ENCODE measurements at places on chromosomes 6 and 20.

GRCh38 chr6:11748591-11749210 lies 29.9 kb downstream of the ADTRP start:
- DNase-seq: no peak

GRCh38 chr20:18685406-18685805 lies 97.6 kb downstream of the DTD1 start:
- DNase-seq: no peak

- DNase-seq: no peak
These were observed 480.2 kb upstream of the CHD6 start for GRCh38 chr20:42098418-42098817.

- DNase-seq: no peak
These were observed 55.2 kb upstream of the RREB1 start for GRCh38 chr6:7052443-7053011.

GRCh38 chr6:155183095-155183494 lies 80.7 kb upstream of the CLDN20 start:
- no peak for DNase-seq

GRCh38 chr6:6586671-6587526 lies 1.6 kb upstream of the LY86 start:
- no peak for DNase-seq

GRCh38 chr6:4973982-4974745 lies 29.7 kb downstream of the RPP40 start:
- no peak for DNase-seq

DNA sequence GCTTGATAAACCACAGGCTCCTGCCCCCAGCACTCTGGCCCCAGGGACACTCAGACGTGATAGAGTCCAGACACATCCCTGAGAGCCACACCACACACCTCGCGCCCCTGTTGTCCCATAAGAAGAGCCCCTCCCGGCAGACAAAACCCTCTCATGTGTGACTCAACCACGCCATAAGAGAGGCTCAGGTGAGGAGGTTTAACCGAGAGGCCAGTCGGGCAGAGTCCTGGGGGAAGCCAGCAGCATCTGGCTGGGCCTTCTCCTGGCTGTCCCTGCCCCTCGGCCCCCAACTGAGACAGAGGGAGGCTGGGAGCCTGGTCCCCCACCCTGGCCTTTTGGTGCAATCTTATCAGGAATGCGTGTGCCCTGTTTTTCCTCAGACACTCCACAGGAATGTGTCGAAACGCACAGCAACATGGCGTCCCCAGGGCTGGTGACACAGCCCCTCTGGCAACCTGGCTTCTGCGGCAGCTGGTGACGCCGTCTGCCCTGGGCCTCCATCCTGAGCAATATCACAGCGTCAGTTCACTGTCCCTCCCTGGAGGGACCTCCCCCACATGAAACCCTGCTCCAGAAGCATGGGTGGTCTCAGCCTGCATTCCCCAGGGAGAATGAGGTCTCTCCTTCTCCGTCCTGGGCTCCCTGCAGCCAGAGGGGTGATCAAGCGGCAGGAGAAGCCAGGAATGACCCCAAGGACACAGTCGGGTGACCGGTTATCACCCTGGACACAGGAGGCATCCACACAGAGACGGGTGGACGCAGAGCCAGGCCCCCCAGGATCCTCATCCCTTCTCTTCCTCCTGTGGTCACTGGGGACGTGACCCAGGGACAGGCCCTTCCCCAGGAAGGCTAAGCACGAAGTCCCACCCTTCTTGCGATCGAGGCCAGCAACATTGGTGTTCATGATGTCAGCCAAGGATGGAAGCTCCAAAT lies 156.6 kb upstream of the AFDN start:
- DNase-seq: no peak

DNA sequence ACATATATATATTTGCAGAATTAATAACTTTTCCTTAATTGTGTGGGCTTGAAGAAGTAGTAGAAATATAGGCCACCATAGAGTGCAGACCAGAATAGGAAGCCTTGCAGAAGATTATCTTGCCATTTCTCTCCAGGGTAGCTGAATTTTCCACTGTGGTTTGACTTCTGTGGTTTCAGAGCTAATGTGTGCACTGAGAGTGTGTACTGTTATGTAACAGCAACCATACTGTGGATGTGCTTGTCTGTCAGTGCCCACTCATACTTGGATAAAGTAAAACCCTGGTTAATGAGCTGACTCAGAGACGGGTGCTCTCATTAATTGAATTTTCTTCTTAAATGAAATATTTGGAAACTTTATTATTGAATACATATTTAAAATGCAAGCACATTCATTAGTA lies 57.2 kb downstream of the CEP43 start:
- peak; percentile 45 for DNase-seq

GRCh38 chr20:17896193-17896723 lies 72.3 kb downstream of the SNX5 start:
- DNase-seq: no peak

- no peak for DNase-seq
These were observed 132.3 kb downstream of the ARHGAP18 start for GRCh38 chr6:129577691-129578090.

DNA sequence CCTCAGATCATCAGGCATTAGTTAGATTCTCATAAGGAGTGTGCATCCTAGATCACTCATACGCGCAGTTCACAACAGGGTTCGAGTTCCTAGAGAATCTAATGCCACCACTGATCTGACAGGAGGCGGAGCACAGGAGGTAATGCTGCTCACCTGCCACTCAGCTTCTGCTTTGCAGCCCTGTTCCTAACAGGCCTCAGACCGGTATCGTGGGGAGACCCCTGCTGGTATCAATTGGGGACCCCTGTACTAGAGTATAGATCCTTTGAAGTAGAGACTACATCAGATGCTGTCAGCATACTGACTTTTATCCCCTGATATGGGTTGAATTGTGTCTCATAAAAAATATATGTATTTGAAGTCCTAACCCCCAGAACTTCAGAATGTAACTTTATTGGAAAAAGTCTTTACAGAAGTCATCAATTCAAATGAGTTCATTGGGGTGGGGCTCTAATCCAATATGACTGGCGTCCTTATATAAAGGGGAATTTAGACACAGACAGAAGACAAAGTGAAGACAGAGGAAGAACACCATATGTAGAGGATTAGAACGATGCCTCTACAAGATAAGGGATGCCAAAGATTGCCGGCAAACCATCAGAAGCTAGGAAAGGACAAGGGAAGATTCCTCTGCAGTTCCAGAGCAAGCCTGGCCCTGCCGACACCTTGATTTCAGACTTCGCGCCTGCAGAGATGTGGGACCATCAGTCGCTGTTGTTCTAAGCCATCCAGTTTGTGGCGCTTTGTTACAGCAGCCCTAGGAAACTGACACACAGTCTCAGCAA lies 104.4 kb upstream of the BTBD3 start:
- DNase-seq: no peak

GRCh38 chr20:36150847-36151539 lies 3.5 kb upstream of the EPB41L1 start:
- no peak for DNase-seq

GRCh38 chr20:11807054-11808048 lies 110.3 kb upstream of the BTBD3 start:
- DNase-seq: no peak

GRCh38 chr20:24897974-24898373 lies 51.1 kb upstream of the CST7 start:
- DNase-seq: no peak

GRCh38 chr6:143127941-143128680 lies 67.4 kb downstream of the AIG1 start:
- no peak for DNase-seq

DNA sequence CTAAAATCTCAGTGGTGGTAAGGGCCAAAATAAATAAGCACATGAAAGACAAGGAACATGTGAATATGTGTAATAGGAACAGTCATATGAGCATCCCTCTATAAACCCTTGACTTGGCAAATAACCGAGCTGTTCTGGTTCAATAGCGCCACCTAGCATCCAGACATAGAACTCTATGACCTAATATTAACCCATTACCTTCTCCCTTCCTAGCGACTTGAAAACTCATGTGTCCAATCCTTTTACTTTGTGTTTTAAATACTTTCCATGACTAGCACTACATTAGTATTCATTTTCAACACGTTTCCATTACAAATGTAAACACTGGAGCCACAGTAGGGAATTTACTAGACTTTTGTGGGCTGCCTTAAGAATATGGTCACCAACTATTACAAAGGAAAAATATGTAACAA lies 279.7 kb downstream of the UST start:
- DNase-seq: peak; percentile 46

GRCh38 chr20:62408055-62408454 lies 970 bp upstream of the CABLES2 start:
- DNase-seq: no peak

DNA sequence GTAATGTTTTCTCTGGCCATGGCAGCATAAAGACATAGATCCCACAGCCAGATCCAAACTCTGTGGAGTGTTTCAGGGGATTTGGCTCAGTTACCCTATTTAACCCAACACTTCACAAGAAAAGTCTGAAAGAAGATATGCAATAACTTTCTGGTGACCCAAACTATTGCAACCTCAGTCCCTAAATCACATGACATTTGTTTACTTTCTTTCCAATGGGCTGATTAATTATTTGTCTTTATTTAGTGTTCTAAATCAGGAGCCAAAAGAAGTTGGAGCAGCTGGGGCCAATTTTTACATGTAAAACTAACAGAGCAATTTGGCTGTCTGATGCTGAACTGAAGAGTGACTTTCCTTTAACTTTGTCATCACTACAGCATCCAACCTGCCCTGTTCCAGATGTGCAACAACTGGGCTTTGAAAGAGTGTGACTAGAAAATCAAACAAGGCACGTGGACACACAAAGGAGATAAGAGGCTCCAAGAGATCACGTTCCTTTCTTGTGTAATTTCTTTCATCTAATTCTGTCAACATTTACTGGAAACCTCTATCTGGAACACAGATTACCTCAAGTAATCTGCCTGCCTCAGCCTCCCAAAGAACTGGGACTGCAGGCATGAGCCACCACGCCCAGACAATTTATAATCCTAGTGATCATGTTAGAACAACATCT lies 90.8 kb downstream of the TRMT11 start:
- DNase-seq: no peak

GRCh38 chr20:58215116-58215515 lies 13.3 kb downstream of the ANKRD60 start:
- DNase-seq: no peak

- DNase-seq: no peak
These were observed 11.6 kb downstream of the RIPOR3 start for GRCh38 chr20:50679753-50680104.

- DNase-seq: no peak
These were observed 928.9 kb downstream of the TFAP2A start for GRCh38 chr6:9485992-9486391.

- no peak for DNase-seq
These were observed 114.3 kb downstream of the GJA1 start for GRCh38 chr6:121549736-121550135.

- DNase-seq: no peak
These were observed 41.8 kb downstream of the NCOA7 start for GRCh38 chr6:125832391-125833117.

DNA sequence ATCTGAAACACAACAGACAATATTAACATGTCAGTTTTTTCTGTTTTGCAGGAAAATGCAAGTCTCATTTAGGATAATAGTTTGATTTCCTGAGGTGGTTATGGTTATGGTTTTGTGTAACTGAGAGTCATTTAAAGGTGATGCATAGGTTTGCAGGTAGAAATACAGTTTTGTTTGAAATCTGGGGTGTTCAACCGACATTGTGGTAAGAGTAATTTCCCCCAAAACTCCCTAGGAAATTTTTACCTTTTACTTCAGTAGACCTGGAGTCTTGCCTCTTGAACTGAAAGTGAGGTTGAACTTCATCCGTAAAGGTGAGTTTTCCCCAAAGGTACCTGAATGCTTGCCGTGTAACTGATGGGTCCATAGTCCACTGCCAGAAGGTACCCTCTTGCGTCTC lies 71.4 kb downstream of the JARID2 start:
- no peak for DNase-seq

DNA sequence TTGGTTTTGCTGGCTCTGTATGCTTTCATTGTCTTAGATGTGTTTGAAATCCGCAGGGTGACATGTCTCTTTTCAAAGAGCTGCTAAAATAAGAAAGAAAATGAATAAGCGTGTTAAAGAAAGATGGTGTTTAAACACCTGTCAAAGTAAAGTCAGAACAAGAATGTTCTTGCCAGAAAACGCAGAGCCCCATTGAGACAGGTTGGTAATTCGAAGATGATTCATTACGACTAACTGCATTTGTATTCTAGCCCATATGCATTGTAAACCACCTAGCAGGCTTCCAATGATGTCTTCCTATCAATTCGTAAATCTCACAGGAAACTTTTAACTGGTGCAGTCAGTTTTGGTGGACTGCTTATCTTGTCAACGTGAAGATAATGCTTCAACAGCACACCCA lies 16.8 kb downstream of the PHACTR2 start:
- no peak for DNase-seq

DNA sequence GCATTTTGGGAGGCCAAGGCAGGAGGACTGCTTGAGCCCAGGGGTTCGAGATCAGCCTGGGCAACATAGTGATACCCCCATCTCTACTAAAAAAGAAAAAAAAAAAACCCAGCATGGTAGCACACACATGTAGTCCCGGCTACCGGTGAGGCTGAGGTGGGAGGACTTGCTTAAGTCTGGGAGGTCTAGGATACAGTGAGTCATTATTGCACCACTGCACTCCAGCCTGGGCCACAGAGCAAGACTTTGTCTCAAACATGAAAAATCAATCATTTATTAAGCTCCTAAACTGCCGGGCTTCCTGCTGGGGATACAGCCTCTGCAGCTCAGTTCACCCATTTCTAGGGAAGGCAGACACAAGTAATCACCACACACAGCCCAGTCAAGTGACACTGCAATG lies 7.3 kb upstream of the USP45 start:
- DNase-seq: no peak

GRCh38 chr6:129785047-129785755 lies 75.2 kb upstream of the ARHGAP18 start:
- DNase-seq: no peak

DNA sequence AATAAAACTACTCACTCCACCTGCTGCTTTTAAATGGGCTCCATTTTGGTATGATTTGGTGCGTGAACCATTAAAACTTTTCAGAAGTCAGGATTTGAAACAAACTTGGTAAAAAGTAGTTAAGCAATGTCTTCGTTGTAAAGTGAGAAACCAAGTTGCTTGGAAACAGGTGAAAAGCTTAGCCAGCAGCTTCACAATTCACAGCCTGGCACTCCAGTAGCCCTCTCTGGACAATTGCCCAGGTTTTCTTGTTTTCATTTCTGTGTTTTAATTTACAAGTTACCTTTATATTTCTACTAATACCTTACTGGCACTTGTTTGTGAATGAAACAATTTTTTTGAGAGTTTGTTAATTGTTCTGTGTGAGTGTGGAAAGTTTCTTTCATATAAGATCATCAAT lies 12.8 kb downstream of the NT5E start:
- no peak for DNase-seq

- no peak for DNase-seq
These were observed 26.8 kb upstream of the SLC17A3 start for GRCh38 chr6:25900843-25901242.
